A172 (cell line): ENCODE measurements at places on chromosomes 11 and 22. TPM values are rescaled to one million over a fixed set of nuclear protein-coding genes. Genes with fewer than 3 reads are reported as not detected.

The DMC1 gene
- total RNA-seq = 0.10 and 0.28 TPM in 2 replicates

The SERPIND1 gene
- not detected in 2 replicates for total RNA-seq

The SCO2 gene
- total RNA-seq = 8.0 and 9.5 TPM in 2 replicates

The ELMOD1 gene
- total RNA-seq = 0.05 TPM in 1 of 2 replicates, not detected in the other

The FUT4 gene
- 1.00 and 1.2 TPM in 2 replicates for total RNA-seq

The SGSM1 gene
- not detected in 2 replicates for total RNA-seq

The BSX gene
- not detected in 2 replicates for total RNA-seq

The MS4A3 gene
- total RNA-seq = not detected in 2 replicates

The SLC43A3 gene
- total RNA-seq = 18.4 and 20.5 TPM in 2 replicates

The NOX4 gene
- total RNA-seq = not detected in 2 replicates

The C11orf21 gene
- 2.0 and 2.8 TPM in 2 replicates for total RNA-seq

The AASDHPPT gene
- 42.8 and 50.1 TPM in 2 replicates for total RNA-seq

The LDHAL6A gene
- not detected in 2 replicates for total RNA-seq

The MMP13 gene
- 2.3 and 4.2 TPM in 2 replicates for total RNA-seq

The OR51I2 gene
- not detected in 2 replicates for total RNA-seq

The ARHGAP20 gene
- total RNA-seq = not detected in 2 replicates

The CD248 gene
- not detected in 2 replicates for total RNA-seq

The SAC3D1 gene
- total RNA-seq = 44.0 and 52.3 TPM in 2 replicates

The LINC01488 gene
- not detected in 2 replicates for total RNA-seq

The TREH gene
- 0.05 TPM in 1 of 2 replicates, not detected in the other for total RNA-seq

The PES1 gene
- 72.1 and 77.8 TPM in 2 replicates for total RNA-seq

The INSC gene
- total RNA-seq = not detected in 2 replicates

The OR2AG2 gene
- not detected in 2 replicates for total RNA-seq

The PDGFB gene
- total RNA-seq = 9.8 and 13.4 TPM in 2 replicates

The PEX26 gene
- total RNA-seq = 12.4 and 15.9 TPM in 2 replicates

The ANKK1 gene
- not detected in 2 replicates for total RNA-seq

The C11orf16 gene
- total RNA-seq = 0.31 TPM in 1 of 2 replicates, not detected in the other

The CYTH4 gene
- total RNA-seq = 0.26 and 0.43 TPM in 2 replicates

The BACE1 gene
- total RNA-seq = 12.3 and 13.2 TPM in 2 replicates

The CDC42BPG gene
- total RNA-seq = 3.7 and 4.1 TPM in 2 replicates

The AIFM3 gene
- 1.4 TPM in 1 of 2 replicates, not detected in the other for total RNA-seq

The KCNJ1 gene
- total RNA-seq = not detected in 2 replicates

The MAPK12 gene
- 31.4 and 32.2 TPM in 2 replicates for total RNA-seq

The FGF3 gene
- total RNA-seq = 0.24 TPM in 1 of 2 replicates, not detected in the other

The ART1 gene
- total RNA-seq = not detected in 2 replicates

The DGCR6L gene
- 43.7 and 48.2 TPM in 2 replicates for total RNA-seq

The WT1 gene
- 1.9 and 6.4 TPM in 2 replicates for total RNA-seq

The GDPD4 gene
- total RNA-seq = not detected in 2 replicates

The HRAS gene
- 74.6 and 99.9 TPM in 2 replicates for total RNA-seq

The AGBL2 gene
- total RNA-seq = 1.8 and 2.8 TPM in 2 replicates

The OR52E8 gene
- not detected in 2 replicates for total RNA-seq

The C11orf86 gene
- not detected in 2 replicates for total RNA-seq

The OR51E1 gene
- not detected in 2 replicates for total RNA-seq

The LRRC56 gene
- total RNA-seq = not detected in 2 replicates

The HIC2 gene
- 0.53 and 1.1 TPM in 2 replicates for total RNA-seq

The TEX12 gene
- not detected in 2 replicates for total RNA-seq

The ST13 gene
- 202 and 210 TPM in 2 replicates for total RNA-seq

The OR2AG1 gene
- not detected in 2 replicates for total RNA-seq

The XKR3 gene
- total RNA-seq = 0.14 TPM in 1 of 2 replicates, not detected in the other

The OR52I1 gene
- not detected in 2 replicates for total RNA-seq

The C1QTNF5 gene
- total RNA-seq = not detected in 2 replicates

The VSIG10L2 gene
- total RNA-seq = not detected in 2 replicates

The CD3D gene
- not detected in 2 replicates for total RNA-seq

The IL18BP gene
- 1.6 and 3.9 TPM in 2 replicates for total RNA-seq

The AMPD3 gene
- total RNA-seq = 1.6 and 3.9 TPM in 2 replicates

The TRIM49D1 gene
- not detected in 2 replicates for total RNA-seq

The DDX17 gene
- 241 and 273 TPM in 2 replicates for total RNA-seq

The FREY1 gene
- total RNA-seq = 0.24 and 0.26 TPM in 2 replicates

The MRGPRX3 gene
- total RNA-seq = not detected in 2 replicates
